Activated CD4-positive, CD25-positive, alpha-beta regulatory T cell treated with anti-CD3 and anti-CD28 coated beads, Interleukin-2, amount 50 U/mL, for 24 hours (primary cell): ENCODE measurements at places on chromosomes 7 and 10.

DNA sequence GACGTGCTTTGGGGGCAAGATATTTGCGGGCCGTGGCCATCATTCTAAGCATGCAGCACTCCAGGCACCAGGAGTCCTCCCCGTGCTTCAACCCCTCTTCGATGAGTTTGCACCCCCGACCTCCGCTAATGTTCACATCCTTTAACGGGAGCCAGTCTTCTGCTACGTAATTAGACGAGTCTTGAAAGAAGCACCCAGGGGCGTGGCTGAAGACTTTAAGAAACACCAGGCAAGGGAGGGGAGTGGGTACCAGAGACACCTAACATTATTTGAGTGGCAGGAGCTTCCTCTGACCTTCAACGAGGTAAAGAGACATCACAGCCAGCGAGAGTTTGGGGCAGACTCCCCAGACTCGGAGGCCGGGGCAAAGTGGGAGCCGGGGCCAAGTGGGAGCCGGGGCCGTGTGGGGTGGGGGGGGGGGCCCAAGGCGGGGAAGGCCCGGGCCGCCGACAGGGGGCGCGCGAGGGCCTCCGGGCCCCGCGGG is 31.1 kb upstream of the TOMM7 start:
- peak; percentile 56 for ATAC-seq

- no peak for ATAC-seq
These were observed 107.2 kb downstream of the RUNDC3B start for GRCh38 chr7:87735360-87735759.

- ATAC-seq: no peak
These were observed 103.1 kb upstream of the NANOS1 start for GRCh38 chr10:118926441-118926840.

DNA sequence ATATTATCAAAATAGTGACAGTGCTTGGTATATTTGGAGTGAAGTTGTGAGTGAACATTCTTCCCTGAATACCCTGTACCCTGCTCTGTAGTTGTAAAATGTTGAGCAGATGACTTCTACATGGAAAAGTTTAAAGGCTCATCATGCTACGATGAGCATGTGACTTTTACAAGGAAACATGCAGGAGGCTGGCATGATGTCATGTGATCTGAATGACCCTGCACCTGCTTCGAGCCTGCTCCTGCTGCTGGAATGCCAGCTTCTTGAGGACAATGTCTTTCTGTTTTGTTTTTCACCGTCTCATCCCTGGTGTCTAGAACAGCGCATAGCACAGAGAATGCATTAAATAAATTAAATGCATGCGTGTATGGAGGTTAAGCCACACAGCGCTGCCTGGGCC is 5.4 kb upstream of the INPP5A start:
- no peak for ATAC-seq

GRCh38 chr7:34091321-34091917 is 186.1 kb downstream of the BMPER start:
- ATAC-seq: no peak

DNA sequence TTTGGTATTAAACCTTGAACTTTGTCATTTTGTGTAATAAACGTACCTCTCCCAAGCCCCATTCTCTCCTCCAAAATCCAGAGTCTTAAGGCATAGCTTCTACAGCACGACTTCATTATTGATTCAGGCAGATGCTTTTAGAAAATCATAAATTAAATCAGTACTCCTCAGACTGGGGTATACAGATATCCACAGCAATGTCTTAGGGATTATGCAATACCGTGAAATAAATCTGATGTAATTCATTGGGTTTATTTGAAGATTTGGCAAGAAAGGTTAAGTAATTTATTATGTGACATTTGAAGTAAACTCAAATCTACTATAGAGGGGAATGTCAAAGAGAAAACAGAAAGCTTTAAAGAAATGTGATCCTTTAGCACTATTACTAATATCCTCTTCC is 246.1 kb upstream of the PLXDC2 start:
- no peak for ATAC-seq

DNA sequence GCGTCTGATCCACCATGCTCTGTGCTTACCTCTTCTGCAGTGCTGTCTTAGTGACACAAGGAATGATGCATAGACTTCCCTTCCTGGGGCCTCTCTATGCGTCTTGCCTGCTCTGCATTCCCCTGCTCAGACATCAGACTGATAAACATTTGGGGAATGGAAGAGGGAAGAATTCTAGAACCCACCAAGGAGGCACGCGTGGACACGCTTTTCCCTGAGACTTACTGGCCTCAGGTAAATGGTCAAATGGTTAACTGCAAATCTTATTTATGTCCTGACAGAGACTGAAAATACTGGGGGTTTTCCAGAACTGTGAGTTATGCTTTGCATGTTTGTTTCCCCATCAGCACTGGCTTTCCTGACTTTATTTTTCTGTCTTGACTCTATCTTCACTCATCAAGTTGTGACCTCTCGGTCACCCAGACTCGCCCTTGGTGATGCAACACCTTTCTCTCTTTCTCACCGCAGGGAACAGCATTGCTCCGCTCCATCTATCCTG is 285.9 kb upstream of the FZD8 start:
- no peak for ATAC-seq

- no peak for ATAC-seq
These were observed 27.8 kb downstream of the MKX start for GRCh38 chr10:27717861-27718260.

DNA sequence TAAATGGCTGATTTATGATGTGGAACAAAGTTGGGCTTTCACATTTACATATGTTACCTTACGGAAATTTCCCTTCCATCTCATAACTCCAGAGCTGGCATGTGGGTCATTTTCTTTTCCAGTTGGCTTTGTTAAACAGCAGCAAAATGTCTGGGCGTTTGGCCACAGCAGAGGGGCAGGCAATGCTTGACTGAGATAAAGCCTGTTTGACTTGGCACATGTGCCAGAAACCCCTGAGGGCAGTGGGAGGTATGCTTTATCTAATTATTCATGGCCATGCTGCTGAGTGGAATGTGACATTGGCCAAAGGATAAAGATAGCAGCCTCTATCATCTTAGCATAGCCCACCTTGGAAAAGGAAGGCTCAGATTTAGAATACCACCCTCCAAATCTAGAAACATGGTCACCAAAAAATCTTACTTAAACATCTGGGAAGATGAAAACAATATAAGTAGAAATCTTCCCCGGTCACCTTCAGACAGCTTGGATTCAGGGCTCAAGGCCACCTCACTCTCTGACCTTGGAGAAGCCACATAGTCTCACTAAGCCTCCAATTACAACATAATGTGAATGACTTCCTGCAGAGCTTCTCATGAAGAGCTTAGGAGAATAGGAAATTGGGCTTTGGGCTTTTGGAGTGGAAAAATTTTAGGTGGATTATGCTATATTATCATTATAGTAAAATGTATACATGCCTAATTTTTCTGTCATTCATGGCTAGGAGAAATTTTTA is 101.5 kb downstream of the GRM3 start:
- ATAC-seq: no peak

DNA sequence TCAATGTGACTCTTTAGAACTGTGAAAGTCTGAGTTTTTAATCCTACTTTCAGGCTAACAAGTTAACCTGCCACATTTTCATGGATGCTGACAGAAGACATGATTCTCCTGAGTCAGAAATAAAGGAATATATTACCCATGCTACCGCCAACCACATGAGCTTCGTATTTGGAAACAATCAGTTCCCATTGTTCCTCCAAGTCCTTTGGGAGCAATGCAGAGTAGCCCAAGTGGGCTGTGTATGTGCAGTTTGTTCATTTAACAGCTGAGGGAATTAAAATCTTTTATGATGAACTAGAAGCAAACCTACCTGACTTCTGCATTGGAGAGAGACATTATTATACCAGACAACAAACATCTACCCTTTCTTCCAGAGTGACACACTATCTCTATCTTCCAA is 169.3 kb upstream of the BET1 start:
- no peak for ATAC-seq

- ATAC-seq: no peak
These were observed 359.7 kb upstream of the PCDH15 start for GRCh38 chr10:55160655-55161283.

DNA sequence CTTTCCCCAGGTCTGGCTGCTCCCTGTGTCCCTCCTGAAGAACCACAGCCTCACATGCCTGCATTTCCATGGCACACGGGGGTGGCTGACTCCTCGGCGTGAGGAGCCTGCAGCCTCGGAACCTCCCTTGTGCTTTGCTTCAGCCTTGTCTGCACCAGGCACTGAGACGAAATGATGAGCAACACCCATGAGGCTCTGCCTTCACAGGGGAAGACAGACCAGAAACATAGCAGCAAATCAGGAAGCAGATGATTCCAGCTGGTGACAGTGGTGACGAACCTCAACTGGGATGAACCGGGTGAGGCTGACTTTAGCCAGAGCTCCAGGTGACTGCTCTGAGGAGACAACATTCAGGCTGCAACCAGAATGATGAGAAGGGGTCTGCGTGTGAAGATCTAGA is 84.5 kb upstream of the SMNDC1 start:
- ATAC-seq: no peak

DNA sequence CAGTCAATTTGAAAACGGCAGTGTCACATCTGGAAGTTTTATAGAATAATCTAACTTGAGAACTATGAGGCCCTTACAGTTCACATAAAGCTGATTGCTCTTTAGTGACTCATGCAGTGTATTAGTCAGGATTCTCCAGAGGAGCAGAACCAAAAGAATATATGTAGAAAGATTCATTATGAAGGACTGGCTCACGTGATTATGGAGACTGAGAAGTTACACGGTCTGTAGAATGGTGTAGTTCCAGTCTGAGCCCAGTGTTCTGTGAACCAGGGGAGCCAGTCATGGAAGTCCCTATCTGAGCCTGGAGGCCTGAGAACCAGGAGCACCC is 21.5 kb downstream of the RBM33 start:
- peak; percentile 88 for ATAC-seq

GRCh38 chr10:62736168-62736546 is 68.4 kb upstream of the ADO start:
- ATAC-seq: no peak

- ATAC-seq: no peak
These were observed 135.4 kb downstream of the BAMBI start for GRCh38 chr10:28812384-28813372.

DNA sequence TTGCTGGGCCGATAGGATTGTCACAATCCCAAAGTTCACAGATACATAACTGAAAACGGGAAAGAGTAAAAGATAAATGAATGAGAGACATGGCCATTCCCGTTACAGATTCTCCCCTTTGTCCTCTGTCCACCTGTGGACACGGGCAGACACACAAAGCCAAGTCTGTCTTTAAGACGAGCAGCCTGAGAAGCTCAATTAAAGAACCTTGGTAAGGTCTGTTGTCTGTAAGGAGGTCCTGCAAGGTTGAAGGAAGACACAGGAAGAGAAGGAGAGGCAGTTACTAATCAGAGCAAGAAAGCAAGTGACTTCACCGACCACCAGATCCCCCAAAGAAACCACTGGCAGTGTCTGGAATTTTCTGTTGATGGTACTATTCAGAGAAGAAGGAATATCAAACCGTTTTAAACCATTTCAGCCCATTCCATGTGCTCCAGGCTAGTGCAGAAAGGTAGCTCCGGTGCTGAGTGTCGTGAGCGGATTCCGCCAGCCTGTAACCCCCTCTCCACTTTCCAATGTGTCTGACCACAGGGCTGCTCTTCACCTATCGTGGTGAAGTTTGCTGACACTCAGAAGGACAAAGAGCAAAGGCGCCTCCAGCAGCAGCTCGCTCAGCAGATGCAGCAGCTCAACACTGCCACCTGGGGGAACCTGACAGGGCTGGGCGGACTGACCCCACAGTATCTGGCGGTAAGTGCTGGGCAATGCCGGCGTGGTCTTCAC is 252.6 kb downstream of the CELF2 start:
- ATAC-seq: peak; percentile 76

- ATAC-seq: no peak
These were observed 11.6 kb upstream of the LIPF start for GRCh38 chr10:88652616-88653015.

DNA sequence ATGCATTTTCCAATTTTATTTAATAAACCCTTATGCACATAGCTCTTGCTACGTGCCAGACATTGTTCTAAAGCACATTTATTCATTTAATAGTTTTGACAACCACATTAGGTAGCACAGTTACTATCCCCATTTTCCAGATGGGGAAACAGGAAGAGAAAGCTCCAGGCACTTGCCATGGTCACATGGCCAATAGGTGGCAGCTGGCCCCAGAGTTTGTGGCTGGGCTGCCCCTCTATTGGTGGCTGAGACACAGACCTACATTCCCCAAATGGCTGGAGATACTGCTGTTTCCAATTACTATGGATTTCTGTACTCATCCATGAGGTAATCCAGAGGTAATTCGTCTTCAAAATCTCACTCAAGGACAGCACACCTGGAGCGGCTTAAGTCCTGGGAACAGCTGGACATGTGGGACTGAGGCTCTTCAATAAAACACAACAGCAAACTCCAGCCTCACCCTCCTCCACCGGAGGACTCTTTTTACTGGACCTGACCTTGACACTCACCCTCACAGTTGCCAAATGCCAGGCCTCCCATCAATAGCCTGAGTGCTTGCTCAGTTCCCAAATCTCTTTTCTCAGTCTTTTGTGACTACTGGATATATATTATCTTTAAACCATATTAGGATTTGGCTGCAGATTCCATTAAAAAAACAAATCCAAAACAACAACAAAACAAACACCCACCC is 106.1 kb downstream of the CLEC2L start:
- ATAC-seq: no peak

- ATAC-seq: no peak
These were observed 67.3 kb upstream of the PDZD8 start for GRCh38 chr10:117442521-117442920.

GRCh38 chr7:96300986-96301385 is 20.9 kb downstream of the SLC25A13 start:
- ATAC-seq: no peak

DNA sequence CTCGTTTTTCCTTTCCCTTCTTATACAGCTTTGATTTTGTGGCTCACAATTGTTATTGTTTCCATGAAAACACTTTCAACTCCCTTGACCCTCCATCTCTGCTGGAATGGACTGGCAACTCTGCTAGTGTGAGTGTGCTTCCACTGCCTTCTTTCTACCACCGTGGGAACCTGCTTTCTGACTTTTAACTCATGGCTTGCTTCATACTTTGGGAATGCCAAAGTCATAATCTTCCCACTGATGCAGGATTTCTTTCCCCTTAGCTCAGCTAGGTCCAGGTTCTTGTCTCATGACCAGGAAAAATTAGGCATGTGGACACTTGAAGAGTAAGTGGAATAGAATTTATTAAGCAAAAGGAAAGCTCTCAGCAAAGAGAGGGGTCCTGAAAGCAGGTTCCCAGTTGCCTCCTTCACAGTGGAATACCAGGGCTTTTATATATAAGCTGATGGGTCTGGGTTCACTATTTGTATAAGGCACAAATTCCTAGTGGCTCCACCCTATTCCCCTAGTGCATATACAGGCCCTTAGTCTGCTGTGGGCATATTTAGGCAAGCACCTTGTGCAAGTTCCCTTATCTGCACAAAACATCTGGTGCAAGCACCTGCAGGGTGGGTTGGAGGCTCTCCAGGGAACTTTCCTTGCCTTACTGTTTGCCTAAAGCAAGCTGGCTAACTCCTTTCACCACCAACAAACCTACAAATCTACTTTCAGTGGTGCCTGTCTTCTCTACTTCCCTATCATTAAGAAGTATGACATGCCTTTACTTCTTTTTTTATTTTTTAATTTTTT is 119.5 kb downstream of the CFAP58 start:
- no peak for ATAC-seq
